NCI-H82 (cell line): ENCODE measurements at places on chromosomes 7 and 10.

GRCh38 chr10:47361293-47361692 lies 13.1 kb downstream of the RBP3 start:
- peak; percentile 65 for DNase-seq

DNA sequence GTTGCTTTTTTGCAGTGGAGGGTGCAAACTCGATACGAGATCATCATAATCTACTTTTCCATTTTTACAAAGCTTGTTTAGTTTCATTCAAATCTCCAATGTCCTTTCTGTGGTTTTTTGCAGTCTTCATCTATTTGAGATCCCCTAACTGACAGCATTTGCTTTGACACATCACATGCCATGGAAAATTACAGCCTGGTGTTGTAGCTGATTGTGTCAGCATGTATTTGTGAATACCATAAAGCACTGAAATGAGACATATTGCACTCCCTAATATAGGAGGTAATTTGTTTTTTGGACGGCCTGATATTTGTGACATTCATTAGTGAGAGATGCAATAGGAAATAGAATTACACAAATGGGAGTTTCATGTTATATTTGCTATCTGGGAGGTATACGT lies 620.8 kb downstream of the KCNMA1 start:
- DNase-seq = no peak

- DNase-seq = peak; percentile 55
Observed at GRCh38 chr7:38330861-38331621, 57.6 kb upstream of the TARP start.

- peak; percentile 81 for DNase-seq
Observed at GRCh38 chr10:103481974-103482531, 3.0 kb upstream of the CALHM3 start.

DNA sequence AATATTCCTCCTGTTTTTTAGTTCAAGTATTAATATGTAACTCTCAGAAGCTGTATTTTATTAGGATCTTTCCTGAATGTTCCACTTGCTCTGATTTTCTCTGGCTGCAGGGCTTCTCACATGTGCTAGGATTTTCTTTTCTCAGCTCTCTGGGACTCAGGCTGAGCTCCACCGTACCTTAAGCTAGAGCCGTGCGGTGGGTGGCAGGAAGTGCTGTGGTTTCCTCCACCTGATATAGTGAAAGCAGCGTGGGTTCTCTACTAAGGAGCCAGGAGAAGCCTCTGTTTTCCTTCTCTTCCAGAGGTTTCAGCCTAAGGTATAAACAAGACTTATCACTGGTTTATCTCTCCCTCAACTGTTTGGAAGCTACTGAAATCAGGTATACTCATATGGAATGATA lies 433.6 kb downstream of the NRG3 start:
- no peak for DNase-seq

DNA sequence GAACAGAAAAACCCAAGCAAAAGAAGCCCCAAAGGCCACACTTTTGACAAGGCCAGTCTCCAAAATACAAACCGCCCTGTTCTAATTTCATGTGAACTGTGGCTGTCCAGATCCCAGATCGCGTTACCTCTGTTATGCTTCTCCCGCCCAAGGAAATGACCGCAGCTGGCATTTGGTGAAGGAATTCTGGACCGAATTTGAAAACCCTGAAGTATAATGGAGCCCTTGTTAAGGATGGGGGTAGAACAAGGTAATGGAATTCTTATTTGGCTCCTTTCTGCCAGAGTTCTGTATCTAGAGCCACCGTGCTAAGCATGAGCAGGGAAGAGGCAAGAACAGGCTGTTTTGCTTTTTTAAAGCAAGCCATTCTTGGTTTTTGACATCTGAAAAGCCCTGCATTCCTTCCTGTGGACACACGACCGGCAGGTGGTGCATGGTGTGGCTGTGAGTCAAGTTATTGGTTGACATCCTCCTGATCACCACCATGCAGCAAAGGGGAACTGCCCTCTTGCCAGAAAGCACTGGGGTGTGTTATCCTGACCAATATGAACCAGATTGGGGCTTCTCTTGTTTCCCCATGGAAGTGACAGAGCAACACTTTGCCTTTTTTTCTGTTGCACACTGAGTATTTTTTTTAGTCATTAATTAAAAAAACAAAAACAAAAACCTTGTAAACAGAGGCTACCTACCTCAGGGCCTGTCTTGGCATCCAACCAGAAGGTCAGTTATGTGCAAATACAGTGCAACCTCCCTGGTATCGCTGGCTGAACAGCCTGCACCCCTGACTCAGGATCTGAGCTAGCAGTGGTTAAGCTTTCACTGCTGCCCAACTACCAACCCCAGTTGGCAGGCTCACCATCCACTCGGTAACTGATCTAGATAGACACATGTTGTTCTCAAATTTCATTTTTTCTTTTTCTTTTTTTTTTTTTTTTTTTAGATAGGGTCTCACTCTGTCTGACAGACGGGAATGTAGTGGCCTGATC lies 14.2 kb downstream of the UCMA start:
- DNase-seq = peak; percentile 42

DNA sequence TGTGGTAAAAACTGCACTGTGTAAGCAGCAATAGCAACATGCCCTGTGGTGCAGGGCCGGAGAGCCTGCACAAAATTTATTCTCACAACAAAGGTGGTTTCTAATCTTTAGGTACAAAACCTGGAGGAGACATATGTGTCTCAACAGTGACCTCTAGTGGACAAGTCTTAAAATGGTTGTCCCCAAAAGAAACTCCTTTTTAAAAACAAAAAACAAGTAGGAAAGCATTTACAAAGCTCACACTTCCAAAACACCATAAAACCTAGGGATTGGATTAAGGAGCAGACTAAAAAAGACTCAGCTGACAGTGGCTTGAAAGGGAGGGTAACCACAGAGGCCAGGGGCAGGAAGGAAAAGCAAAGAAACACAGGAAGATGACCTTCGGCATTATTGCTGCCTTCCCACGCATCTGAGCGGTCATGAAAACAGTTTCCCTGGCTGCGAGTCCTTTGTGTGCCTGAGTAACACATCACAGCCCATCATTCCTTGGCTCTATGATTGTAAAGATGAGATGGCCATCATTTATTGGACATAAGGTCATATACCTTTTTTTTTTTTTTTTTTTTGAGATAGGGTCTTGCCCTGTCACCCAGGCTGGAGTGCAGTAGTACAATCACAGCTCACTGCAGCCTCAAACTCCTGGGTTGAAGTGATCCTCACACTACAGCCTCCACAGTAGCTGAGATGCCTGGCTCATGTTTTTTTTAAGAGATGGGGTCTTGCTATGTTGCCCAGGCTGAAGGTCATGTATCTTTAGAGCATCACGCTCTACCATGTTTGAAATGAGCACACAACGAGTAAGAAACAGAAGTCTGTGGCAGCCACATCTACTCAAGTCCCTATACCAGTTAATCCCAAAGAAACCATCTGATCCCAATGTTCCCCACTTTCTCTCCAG lies 39.5 kb downstream of the RSU1 start:
- DNase-seq = peak; percentile 85

- no peak for DNase-seq
Observed at GRCh38 chr7:57775396-57776088, 325.6 kb downstream of the ZNF716 start.

DNA sequence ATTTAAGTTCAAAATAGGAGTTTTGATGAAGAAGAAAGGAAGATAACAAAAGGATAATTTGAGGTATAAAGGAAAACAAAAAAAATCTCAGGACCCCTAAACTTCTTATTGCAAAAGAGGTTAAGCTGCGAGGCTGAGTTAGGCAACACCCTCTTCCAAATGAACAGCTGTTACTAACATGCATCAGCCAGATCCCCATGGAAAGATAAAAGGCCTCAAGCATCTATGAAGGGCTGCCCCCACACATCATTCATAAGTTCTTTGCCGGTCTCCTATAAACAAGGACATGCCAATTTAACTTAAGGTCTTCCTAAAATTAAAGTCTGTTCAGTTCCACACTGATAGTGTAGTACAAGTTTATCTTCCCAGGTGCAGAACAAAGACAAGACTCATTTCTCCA lies 75.8 kb upstream of the IMMP2L start:
- DNase-seq = peak; percentile 92

GRCh38 chr10:105974803-105975456 lies 1189.6 kb downstream of the SORCS1 start:
- DNase-seq = peak; percentile 13

DNA sequence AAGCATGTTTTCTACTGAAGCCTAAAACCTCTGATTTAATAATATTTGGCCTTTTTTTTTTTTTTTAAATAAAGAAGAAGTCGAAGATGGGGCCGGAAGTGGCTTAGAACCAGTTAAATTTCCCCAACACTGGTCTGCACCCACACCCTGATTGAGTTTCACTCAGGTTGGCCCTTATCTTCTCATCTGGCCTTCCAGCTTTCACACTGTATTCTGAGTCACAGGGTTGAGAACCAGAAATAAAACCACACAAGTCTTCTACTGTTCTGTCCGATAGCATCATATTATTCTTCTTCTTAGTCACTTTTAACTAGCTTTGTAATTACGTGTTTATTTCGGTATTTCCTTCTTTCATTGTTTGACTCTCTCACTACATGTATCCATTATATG lies 9.9 kb downstream of the ZNF365 start:
- no peak for DNase-seq

GRCh38 chr10:7520507-7521485 lies 110.0 kb upstream of the SFMBT2 start:
- DNase-seq = no peak

DNA sequence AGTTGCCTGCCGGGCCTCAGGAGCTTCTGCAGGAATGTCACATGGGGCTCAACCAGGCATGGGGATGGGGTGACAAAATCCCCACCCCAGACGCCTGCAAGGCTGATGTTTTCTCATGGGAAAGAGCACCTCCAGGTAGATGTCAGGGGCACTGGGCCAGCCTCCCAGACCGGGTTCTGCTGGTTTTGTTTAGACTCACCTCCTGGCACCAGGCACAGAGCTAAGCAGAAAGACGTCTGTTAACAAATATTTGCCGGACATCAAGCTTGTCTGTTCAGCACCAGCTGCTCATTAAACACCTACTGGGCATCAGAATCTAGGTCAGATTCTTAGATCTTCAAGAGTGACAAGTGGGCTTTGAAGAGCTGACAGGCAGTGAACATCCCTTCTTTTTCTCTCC lies 34.9 kb upstream of the TCERG1L start:
- DNase-seq = no peak

GRCh38 chr10:44411251-44411650 lies 26.4 kb upstream of the CXCL12 start:
- no peak for DNase-seq

GRCh38 chr10:32957341-32958084 lies 517 bp downstream of the ITGB1 start:
- peak; percentile 63 for DNase-seq

DNA sequence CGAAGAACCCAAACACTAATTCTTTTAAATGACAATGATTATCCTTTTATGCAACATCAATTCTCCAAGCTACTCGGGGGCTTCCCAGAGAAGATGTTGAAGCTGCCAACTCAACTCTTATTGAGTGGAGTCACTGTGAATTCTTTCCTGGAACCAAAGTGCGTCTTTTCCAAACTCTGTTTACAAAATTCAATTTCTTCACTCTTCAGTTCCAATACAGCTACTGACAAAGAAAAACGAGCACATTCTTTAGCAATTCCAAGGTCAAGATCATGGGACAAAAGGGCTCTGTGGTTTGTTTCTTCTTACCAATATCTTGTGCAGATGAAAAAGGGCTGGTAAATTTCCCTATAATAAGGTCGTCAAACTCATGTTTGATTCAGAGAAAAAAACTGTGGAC lies 74.2 kb downstream of the FAS start:
- DNase-seq = no peak

GRCh38 chr10:55063811-55064210 lies 262.8 kb upstream of the PCDH15 start:
- DNase-seq = no peak

- no peak for DNase-seq
Observed at GRCh38 chr7:143394068-143394467, 12.9 kb downstream of the ZYX start.

- peak; percentile 59 for DNase-seq
Observed at GRCh38 chr7:21256310-21256877, 171.5 kb upstream of the SP4 start.

DNA sequence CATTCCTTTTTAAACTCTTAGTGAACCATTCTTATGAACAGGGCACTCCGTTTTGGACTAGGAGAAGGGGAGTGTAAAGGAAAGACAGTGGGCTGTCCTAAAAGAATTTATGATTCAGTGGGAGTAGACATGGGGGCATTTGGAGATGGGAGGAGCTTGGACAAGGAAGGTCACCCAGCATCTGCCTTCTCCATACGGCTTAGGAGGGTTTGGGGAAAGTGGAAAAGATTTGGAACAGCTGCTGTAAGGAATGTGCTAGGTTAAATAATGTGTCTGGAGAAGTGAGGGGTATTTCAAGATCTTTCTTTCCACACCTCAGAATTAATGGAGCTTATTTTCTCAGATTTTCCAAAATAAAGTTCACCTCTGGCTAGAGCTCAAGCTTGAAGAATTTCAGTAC lies 24.0 kb downstream of the SLC35G1 start:
- DNase-seq = peak; percentile 66

- peak; percentile 71 for DNase-seq
Observed at GRCh38 chr7:54664235-54665228, 94.5 kb downstream of the SEC61G start.

DNA sequence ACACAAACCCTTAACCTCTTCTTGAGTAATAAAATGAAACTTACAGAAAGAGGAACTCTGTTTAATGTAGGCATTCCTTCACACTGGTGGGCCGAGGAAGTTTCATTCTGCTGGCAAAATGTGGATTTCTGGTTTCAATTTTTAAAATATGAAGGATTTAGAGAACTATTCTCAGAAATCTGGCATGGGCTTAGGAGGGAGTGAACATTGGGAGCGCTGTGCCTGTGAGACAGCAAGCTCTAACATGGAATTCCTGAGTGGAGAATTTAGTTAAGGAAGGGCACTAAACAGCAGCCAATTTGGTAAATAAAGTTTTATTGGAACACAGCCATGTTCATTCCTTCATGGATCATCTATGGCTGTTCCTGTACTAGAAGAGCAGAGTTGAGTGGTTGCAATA lies 751.8 kb upstream of the IGFBP3 start:
- no peak for DNase-seq

DNA sequence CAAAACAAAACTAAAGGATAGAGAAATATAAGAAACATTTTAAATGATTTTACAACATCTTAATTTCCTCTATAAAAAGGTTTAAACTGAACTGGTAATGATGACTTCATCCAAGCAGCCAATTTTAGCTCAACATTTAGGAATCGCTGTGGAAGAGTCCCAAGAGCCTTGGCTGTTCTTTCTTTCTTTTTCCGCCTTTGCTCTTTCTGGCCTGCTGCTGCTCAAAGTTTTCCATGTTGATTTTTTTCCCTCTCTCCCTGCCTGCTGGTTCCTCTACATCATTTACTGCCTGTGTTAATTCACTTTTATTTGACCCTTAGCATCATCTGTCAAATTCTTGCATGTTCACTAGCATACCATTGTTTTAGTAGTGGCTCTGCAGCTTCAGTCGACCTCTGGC lies 146.9 kb downstream of the EVX1 start:
- DNase-seq = no peak

DNA sequence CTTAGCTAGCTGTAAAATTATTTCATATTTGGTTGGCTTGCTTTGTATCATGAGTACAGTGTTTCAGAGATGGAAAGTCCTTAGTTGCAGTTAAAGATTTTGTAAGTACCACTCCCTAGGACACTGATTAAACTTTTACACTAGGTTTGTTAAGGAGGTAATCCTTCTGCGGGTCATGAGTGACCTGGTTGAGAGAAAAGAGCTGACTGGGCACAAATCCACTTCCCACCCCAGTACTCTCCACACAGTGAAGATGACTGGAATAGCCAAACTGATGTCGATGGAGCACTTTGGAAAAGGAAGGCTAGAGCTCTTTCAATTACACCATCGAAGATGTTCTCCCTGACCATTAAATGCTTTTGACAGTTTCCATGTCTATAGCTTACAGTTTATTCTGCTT lies 191.9 kb downstream of the CSTF2T start:
- no peak for DNase-seq

GRCh38 chr10:35416619-35417312 lies 80.5 kb downstream of the CCNY start:
- peak; percentile 90 for DNase-seq
